ENCODE measurements at places on chromosomes 12 and 14.
A peak's percentile ranks its signal among the peaks of the same experiment; 100 is the strongest.

DNA sequence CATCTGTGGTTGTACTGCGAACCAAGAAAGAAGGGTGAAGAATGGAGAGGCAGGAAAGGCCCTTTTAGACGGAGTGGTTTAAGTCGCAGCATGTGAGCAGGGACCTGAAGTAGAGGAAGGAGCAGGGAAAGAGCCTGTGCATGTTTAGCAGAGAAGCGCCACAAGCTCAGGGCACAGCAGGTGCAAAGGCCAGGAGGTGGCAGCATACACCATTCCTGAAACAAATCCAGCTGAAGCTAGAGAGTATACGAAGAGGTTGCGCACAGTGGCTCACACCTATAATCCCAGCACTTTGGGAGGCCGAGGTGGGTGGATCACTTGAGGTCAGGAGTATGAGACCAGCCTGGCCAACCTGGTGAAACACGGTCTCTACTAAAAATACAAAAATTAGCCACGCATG lies 49.9 kb downstream of the HELB start:
- DNase-seq: no peak

DNA sequence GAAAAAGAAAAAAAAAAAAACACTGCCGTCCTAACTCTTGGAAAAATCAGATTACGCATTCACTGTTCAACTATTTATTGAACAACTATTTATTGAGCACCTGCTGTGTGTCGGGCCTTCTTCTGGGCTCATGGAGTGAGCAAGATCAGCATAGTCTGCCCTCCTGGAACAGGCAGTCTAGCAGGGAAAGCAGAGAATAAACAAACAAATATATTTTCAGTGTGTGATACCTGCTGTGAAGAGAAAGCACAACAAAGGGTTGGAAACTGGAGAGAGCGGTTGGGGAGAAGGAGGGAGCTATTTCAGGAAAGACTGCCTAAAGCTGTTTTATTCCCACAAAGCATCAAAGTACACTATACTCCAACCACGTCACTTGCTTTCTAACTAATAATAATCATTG lies 10.8 kb downstream of the PROX2 start:
- DNase-seq: no peak

DNA sequence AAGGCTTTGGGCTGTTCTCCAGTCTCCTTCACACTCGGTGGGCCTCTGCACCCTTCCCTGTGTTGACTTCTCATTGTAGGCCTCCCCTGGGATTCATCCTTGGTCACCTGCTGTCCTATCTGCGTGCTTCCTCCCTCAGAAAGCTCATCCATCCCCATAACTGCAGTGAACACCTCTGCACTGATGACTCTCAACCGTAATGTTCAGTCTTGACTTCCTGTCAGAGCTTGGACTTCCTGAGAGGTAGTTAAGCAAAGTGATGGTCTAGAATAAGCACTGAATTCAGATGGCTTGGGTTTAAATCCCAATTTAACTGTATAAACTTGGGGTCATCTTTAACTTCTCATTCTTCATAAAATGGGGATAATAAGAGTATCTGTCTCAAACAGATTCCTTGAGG lies 13.6 kb upstream of the MDM1 start:
- no peak for DNase-seq

GRCh38 chr12:103766028-103766427 lies 75.0 kb downstream of the NT5DC3 start:
- no peak for DNase-seq

GRCh38 chr12:71648537-71648936 lies 15.1 kb downstream of the ZFC3H1 start:
- DNase-seq: no peak

DNA sequence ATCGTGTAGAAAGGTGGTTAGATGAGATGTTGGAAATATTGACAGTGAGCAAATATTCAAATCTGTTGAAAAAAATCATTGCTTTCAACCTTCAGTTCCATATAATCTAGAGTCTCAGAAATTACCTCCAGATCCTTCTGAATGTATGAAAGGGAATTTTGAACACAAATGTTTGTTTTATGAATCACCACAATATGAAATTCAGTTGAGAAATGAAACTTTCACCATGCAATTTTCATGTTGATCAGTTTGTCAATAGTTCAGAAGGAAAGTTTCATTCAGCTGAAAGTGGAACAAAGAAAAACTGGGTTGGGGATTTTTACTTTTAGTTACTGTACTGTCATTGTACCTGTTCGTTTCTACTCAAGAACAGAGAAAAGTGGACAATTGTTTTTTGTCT lies 953.6 kb downstream of the SLC6A15 start:
- no peak for DNase-seq

DNA sequence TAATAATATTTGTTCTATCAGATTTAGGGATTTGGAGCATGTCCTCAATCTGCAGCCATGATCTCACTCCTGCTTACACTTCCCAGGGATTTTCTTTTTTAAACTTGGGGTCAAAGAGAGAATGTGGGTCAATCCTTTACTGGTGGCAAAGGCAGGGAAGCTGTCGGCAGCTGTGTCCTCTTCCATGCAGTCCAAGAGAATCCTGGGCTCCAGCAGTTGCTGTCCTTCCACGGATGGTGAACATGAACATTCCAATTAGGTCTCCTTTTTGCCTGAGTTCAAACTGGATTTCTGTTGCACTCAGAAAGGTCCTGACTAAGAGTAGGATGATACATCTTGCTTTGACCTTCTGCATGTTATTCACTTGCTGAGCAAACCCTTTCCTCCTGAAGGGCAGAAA lies 73.9 kb downstream of the ARL6IP4 start:
- no peak for DNase-seq

GRCh38 chr12:45075587-45076282 lies 24.8 kb upstream of the DBX2 start:
- DNase-seq: no peak

DNA sequence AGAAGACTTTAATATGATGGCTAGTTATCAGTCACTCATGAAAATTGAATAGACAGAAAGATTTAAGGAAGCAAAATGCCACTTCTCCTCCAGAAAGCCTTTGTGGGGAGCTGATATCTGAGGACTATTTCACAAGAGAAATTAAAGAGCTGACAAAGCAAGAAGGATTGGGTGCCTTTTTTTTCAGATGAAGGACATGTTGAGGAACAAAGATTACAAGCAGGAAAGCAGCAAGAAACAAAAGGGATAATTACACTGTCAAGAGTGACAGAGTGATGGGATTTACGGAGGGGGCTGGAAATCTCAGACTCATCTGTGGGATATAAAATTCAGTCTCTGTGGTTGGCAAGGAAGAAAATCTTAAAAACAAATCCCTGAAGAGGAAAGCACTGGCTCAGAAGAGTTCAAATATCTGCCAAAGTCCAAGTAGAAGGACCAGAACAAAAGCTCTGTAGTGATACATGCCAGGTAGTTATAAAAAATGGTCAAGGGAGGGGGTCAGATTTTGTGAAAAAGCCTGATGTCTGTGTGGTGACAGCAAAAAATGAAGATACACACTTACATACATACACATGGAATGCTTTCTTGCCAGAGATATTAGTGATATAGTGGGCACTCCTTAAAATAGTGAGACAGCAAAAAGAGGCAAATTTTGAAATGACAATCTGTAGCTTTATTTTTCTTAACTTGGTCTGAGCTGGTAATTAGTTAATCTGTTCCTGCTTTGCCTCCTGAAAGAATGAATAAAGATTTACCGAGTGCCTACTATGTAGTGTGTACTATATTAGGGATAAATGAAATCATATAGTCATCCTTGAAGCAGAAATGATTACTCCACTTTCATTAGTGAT lies 62.9 kb downstream of the EPS8 start:
- DNase-seq: no peak

- DNase-seq: no peak
Observed at GRCh38 chr14:68373847-68374444, 418.9 kb downstream of the ZFP36L1 start.

GRCh38 chr14:61934385-61934784 lies 172.2 kb downstream of the SNAPC1 start:
- no peak for DNase-seq

DNA sequence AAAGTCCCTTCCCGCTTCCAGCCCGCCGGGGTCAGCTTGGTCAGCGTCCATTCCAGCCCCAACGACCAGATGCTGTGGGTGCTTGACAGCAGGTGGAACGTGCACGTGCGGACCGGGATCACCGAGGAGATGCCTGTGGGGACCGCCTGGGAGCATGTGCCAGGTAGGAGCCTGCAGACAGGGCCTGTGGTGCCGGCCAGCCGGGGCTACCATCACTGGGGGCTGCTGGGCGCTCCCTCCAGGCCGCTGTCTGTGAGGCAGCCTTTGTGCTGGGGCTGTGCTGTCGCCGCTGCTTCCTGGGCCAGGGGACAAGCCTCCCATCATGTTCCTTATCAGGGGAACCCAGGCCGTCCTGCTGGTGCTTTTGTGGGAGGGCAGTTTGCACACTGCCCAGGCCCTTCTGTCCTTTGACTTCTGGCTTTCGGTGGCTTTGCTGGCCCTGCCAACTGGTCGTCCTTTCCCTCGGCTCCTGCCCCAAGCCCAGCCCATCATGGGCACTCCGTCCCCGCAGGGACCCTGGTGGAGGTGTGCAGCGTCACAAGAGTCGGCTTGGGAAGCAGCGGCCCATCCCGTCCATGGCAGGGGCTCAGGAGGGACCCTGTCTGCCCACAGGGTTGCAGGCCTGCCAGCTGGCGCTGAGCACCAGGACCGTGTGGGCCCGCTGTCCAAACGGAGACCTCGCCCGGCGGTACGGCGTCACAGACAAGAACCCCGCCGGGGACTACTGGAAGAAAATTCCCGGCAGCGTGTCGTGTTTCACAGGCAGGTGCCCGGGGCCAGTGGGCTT lies 12.4 kb downstream of the ANKRD9 start:
- no peak for DNase-seq

DNA sequence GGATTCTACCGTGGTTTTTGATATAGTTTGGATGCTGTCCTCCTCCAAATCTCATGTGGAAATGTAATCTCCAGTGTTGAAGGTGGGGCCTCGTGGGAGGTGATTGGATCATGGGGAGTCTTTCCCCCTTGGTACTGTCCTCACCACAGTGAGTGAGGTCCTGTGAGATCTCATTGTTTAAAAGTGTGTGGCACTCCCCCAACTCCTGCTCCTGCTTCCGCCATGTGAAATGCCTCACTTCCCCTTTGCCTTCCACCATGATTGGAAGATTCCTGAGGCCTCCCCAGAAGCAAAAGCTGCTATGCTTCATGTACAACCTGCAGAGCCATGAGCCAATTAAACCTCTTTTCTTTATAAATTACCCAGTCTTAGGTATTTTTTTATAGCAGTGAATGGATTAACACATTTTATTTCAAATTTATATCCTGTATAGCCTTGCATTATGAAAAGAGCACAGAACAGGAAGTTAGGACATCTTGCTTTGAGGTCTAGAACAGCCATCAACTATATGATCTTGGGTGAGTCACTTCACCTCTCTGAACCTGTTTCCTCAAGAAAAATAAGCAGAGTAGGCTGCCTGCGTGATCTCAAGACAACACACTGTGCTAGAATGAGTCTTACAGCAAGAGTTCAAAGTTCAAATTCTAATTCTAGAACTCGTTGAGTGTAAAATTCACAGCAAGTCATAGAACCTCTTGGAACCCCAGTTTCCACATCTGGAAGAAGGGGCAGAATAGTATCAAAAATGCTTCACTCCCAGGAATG lies 160.9 kb upstream of the EEA1 start:
- DNase-seq: no peak

DNA sequence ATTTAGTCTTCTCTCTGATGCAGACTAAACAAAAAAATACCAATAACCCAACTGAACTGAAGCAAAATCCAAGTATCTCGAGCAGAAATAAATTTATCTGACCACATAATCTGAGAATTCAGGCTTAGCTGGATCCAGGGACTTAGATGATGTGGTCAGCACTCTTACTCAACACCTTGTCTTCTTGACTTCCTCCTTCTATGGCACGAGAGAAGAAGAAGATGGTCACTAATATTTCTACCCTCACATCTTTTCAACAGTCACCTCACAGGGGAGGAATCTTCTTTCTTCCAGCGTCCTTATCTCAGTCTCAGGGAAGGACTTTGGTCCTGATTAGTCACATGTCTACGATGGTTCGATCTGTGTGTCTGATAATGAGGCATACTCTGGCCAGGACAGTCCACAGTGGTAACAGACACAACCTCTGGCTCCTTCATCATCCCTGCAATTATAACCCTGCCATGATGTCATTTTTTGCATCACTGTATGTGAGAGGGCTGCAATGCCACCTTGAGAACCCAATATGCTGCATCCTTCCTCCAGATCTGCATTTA lies 15.8 kb downstream of the RGS6 start:
- DNase-seq: no peak

DNA sequence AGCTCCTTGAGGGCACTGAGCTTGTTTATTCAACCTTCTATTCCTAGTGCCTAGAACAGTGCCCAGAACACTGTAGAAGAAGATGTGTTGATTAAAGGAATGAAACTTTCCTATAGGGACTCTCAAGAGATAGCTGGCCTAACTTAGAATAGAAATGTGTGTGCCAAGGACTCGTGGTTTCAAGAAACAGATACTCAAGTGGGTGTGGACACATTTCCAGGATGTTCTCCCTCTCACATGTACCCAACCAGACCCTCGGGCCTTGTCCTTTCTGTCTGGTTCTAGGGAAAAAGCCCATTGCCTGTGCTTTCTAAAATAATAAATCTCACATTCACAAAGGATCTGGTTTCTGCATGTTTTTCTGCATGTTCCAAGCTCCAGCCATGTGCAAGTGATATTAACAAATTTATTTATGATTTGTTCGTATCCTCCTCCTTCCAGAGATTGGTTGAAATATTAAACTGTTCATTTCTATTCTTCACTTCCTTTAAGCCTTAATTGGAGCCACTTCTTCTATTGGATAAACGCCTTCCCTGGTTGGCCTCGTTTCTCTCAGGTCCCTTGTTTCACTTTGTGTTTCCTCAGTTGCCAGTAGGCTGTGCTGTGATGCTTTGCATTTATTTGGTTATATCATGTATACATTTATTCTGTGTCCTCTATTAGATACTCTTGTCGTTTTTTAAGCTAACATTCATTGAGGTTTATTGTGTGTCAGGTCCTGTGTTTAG lies 89.8 kb downstream of the CRADD start:
- DNase-seq: no peak

DNA sequence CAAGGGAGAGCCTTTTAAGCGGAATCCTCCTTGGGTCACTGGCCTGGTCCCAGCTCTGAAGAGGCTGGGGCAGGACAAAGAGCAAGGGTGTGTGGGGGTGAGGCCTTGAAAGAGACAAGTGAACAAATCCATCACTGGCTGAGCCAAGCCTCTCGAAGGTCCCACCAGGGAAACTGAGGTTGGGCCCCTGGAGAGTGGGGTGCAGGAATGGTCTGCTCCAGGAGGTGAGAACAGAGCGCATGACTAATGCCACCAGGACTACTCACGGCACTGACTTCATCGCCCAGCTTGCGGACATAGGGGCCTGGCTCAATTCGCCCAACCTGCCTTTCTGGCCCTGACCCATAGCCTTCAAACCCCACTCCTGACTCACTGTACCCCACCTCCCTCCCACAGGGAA lies 19.2 kb upstream of the DEGS2 start:
- DNase-seq: no peak

DNA sequence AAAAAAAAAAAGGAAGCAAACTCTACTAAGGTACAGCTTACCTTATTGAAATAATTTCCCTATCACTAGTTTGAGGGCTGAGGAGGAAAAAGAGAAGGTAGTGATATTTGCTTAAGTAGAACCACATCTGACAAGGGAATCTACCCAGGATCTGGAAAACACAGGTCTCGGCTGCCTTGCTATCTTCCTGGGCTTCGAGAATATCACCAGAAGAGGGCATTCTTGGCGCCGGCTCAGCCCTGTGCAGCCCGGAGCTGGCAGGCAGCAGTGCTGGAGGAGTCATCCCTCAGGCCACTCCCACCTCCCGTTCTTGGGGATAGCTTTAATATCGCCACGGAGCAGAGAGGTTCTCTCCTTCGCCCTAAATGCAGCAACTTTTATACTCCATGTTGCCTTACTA lies 1181.2 kb downstream of the VRK1 start:
- DNase-seq: peak; percentile 32

GRCh38 chr14:67674480-67675218 lies at the start of gene VTI1B:
Gene VTI1B (minus strand): TSS chr14:67674632. CDS start chr14:67674489, 143 bp downstream.
- peak; percentile 55 for DNase-seq
